ENCODE measurements at places on chromosomes 2 and 18.
A peak's percentile ranks its signal among the peaks of the same experiment; 100 is the strongest.

DNA sequence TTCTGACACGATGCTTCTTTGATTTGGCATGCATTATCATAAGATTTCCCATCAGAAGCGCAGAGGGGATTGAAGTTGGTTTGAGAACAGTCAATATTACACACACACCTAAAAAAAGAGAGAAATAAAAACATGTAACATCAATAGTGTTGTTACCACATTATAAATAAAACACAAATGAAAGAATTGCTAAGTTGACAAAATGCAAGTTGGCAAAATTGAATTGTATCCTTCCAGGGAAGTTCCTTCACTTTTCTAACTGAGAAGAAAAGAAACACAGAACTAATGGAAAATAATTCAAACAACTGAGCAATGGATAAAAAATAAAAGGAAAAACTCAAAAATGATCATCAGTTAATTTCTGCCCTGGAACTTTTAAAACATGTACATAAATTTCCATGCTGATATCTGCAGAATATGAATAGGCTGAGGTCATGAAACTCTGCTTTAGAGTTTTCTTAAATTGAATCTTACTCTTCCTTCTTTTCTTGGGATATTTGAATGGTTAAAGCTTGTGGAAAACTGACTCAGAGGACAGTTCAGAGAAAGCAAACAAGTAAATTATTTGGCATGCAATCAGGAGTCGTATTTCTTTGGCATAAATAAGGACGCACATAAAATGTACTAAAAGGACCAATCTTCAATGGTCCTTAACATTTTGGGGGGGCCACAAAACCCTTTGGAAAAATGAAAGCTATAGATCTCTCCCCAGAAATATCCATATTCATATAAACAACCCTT, 152.4 kb upstream of the CAVIN2 start:
- DNase-seq: peak; percentile 40

DNA sequence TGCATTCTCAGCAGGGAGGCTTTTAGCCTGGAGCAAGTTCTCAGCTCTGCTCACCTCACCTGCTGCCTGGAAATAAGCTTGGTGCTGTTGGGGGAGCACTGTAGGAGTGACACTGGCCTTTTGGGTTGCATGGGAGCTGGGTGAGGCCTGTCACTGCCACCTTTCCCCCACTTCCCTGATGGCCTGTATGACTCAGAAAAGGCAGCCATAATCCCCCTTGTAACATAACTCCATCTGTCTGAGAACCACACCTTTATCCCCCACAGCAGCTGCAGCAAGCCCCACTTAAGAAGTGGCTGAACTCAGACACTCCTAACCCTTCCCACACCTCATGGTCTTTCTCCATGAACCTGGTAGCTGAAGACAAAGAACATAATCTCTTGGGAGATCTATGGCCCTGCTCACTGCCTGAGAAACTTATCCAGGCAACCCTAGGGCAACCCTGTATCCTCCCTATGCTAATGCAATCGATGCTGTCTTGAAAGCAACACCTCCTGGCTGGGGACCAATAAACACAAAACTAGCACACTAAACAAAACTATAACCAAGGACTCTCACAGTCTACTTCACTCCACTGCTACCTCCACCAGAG, 258.9 kb upstream of the OSR1 start:
- no peak for DNase-seq

- no peak for DNase-seq
Measured at GRCh38 chr18:31079973-31080372, 22.2 kb downstream of the DSC2 start.

DNA sequence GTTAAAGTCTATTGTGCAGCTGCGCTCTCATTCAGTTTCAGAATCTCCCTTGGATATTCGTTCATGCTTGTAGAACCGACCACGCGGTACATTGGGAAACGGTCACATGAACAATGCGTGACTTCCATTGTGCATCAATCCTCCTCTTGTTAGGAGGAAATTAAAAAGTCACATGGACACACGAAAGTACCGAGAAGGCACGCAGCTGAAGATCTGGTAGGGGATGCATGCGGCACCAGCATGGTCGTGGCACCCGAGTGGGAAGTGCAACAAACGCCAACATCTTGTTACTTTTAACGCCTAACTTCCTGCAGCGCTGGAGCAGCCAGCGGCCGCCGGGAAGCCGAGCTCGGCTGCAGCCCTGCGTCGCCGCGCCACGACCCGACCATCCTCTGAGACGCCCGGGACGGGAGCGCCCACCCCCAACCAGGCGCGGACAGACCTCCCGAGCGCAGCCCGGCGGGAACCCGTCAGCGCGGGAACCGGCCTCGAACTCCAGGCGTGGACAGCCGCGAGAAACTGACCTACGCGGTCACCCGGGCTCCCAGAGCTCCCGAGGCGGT, 412 bp downstream of the OSBPL1A start:
- peak; percentile 81 for DNase-seq

GRCh38 chr18:31626409-31626808, 34.7 kb downstream of the TTR start:
- no peak for DNase-seq

- peak; percentile 53 for DNase-seq
Measured at GRCh38 chr2:18883616-18884456, 294.5 kb upstream of the NT5C1B start.
